Bronchus fibroblast of lung (primary cell): ENCODE measurements at places on chromosomes 1 and 21. TPM values are rescaled to one million over a fixed set of nuclear protein-coding genes. Genes with fewer than 3 reads are reported as not detected.

ILDR2 gene
- under 0.01 TPM in 2 replicates for total RNA-seq

ANGPTL7 gene
- not detected in 2 replicates for total RNA-seq

SLC25A34 gene
- total RNA-seq: 0.15 and 0.17 TPM in 2 replicates

PTAFR gene
- total RNA-seq: under 0.01 and 0.34 TPM in 2 replicates

RIPK4 gene
- total RNA-seq: under 0.01 TPM in 1 of 2 replicates, not detected in the other

FCRL5 gene
- not detected in 2 replicates for total RNA-seq

MXRA8 gene
- 382 and 409 TPM in 2 replicates for total RNA-seq

MAST2 gene
- total RNA-seq: 17.3 and 18.4 TPM in 2 replicates

ABCG1 gene
- 0.15 and 0.34 TPM in 2 replicates for total RNA-seq

PYCR2 gene
- 42.7 and 48.6 TPM in 2 replicates for total RNA-seq

CD1D gene
- total RNA-seq: 0.67 and 0.89 TPM in 2 replicates

EXTL1 gene
- total RNA-seq: 0.30 and 0.34 TPM in 2 replicates

CLDN17 gene
- total RNA-seq: not detected in 2 replicates

EXO5 gene
- 8.0 and 10.3 TPM in 2 replicates for total RNA-seq

KRTAP13-3 gene
- not detected in 2 replicates for total RNA-seq

AADACL3 gene
- not detected in 2 replicates for total RNA-seq

TNFRSF25 gene
- total RNA-seq: 4.4 and 5.2 TPM in 2 replicates

KIF21B gene
- 3.0 and 3.3 TPM in 2 replicates for total RNA-seq

ACADM gene
- 18.1 and 21.5 TPM in 2 replicates for total RNA-seq

KCNE2 gene
- total RNA-seq: not detected in 2 replicates

ACTN2 gene
- total RNA-seq: not detected in 2 replicates

OLFML3 gene
- total RNA-seq: 48.1 and 48.5 TPM in 2 replicates

POU3F1 gene
- not detected in 2 replicates for total RNA-seq

DNAJC11 gene
- 25.2 and 28.1 TPM in 2 replicates for total RNA-seq

HJV gene
- not detected in 2 replicates for total RNA-seq

AJAP1 gene
- 0.15 and 0.34 TPM in 2 replicates for total RNA-seq

FMO2 gene
- total RNA-seq: 3.4 and 3.9 TPM in 2 replicates

NBPF10 gene
- 0.30 and 0.34 TPM in 2 replicates for total RNA-seq

KRTAP7-1 gene
- not detected in 2 replicates for total RNA-seq

LIPI gene
- not detected in 2 replicates for total RNA-seq

LRRC71 gene
- total RNA-seq: 0.15 and 1.3 TPM in 2 replicates

CHIT1 gene
- not detected in 2 replicates for total RNA-seq

MTMR11 gene
- 8.7 and 9.5 TPM in 2 replicates for total RNA-seq

PRDM16 gene
- total RNA-seq: 0.17 and 0.45 TPM in 2 replicates
